Panc1 (cell line): ENCODE measurements at places on chromosomes 4 and X.

GRCh38 chrX:130769835-130770234, 133.2 kb downstream of the ENOX2 start:
- no peak for DNase-seq

DNA sequence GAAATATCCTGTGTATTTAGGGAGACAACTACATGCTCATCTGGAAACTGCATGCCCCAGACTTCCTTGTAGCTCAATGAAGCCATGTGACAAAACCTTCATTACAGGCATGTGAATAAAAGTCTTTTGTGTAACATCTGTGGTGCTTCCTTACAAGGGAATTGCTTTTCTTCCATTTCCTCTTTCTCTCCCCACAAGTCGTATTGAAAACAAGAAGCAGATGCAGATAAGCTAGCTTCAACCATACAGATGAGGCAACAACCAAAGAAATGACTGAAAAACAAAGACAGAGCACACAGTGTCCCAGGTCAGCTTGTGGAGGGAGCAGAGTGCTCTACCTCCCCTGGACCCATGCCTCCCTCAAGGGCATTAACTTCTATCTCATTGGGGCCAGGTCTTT, 115.8 kb upstream of the INPP4B start:
- no peak for DNase-seq

DNA sequence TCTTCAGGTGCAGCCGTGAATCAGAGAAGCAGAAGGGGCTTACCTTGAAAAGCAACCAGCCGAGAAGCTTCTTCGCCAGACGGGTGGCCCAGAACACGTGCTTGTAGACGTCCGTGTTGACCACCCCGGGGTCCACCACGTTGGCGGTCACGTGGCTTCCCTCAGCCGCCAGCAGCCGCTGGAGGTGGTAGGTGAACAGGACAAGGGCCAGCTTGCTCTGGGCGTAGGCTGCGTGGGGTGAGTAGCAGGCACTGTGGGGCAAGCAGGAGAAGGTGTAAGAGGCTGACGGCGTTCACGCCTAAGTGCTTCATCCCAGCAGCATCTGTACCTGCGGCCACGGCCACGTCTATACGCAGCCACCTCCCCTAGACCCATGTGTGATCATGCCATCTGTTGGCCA, 257.8 kb downstream of the DHRSX start:
- DNase-seq = no peak

GRCh38 chr4:61296144-61296543, 96.0 kb downstream of the ADGRL3 start:
- no peak for DNase-seq

DNA sequence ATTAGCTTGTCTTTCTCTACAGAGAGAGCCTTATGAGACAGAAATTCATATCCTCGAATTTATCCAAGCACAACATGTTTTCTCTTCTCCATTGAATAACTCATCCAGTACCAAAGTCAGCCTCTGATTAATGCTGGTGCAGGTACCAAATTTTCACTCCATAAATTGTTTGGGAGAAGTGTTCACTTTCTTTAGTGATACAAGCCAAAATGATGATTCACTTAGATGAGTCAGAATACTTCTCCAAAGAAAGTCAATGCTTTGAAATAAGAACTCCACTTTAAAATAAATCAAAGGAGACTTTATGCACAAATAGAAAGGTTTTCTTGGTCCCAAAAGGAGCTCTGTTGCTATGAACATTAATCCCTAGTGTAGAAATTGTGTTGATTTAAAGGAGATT, 60.2 kb downstream of the MAOB start:
- DNase-seq = no peak

DNA sequence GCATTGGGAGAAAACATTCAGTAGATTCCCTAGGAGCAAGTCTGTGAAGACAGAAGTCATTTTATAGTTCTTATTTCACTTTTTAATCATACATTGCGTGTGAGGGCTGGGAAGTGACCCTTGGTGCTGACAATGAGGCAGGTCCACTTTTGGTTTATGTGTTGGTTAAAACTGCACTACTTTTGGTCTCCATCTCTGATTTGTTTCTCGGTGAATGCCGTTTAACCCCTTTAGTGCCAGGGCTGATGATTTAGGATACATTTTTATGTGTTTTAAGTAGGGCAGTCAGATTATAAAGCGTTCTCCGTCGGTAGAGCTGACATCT, 110.4 kb downstream of the AFF1 start:
- no peak for DNase-seq

DNA sequence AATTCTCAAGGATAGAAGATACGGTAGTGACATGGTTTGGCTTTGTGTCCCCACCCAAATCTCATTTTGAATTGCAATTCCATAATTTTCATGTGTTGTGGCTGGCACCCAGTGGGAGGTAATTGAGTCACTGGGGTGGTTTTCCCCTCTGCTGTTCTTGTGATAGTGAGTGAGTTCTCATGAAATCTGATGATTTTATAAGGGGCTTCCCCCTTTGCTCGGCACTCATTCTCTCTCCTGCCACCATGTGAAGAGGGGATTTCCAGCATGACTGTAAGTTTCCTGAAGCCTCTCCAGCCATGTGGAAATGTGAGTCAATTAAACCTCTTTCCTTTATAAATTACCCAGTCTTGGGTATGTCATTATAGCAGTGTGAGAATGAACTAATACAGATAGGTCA, 8.5 kb upstream of the SPANXN4 start:
- no peak for DNase-seq

DNA sequence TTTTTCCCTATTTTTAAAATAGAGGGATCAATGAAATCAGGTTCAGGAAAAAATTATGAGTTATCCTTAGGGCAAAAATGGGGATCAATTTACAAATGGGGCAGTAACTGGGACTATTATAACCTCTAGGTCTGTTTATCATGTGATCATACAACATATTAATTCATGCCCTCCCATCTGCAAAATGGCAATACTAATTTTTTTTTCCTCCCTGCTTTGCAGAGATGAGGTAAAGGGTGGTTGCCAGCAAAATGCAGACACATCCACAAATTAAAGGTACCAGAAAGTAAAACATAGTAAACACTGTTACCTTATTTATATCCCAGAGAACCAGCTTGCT, 467 bp downstream of the HSD17B11 start:
- DNase-seq = no peak
